ENCODE measurements at places on chromosomes 6 and 20.
A peak's percentile ranks its signal among the peaks of the same experiment; 100 is the strongest.

DNA sequence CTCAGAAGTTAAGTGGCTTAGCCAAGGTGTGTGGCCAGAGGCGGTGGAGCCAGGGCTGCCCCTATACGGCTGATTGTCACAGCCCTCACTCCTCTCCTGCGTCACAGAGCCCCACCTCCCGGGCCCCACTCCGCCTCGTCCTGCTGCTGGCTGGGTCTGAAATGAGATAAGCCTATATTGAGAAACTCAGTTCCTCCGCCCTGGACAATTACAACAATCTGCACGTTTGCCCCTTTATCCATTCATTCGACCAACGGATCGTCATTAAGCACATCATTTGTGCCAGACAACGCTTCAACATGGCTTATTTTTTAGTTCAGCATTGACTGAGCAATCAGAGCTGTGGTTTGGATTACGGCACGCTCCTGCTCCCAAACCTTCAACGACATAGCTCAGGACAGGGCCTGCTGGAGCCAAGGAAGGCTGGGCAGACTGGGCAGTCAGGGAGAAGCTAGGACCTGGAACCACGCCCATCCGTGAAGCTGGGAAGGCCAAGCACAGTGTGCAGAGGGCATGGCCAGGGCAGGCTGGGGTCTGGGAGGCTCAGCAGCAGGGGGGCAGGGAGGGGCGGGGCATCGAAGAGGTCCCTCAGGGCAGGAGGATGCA is 16.6 kb upstream of the EZR start:
- no peak for DNase-seq

DNA sequence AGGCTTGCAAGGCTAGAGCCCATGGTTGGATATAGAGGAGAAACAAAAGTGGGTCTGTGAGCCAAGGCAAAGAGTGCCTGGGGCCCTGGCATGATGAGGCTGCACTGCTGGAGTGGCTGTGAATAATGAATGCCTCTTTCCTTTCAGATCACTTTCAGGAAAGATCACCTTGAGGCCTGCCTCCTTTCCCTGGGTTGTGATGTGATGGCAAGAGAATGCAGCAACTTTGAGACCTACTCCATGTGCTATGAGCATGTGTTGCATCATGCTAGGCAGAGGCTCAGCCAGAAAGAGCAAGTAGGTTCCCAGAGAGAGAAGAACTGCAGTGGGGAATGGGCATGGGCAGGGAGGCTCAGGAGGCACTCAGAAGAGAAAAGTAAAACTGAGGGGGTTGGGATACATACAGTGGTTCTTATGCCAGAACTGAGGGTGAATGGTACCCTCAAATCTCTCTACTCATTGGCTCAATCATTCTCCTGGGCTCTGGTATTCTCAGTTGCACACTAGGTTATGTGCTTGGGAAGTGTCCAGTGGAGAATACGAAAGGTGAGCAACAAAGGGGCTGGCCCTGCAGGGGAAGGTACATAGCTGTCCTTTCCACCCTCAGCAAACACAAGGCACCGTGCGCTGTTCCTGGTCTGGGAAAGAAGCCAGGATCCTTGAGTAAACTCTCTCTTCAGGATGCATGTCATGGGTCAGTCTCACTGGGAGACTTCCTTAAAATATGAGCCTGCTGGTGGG is 45.9 kb downstream of the CD164 start:
- peak; percentile 44 for DNase-seq

DNA sequence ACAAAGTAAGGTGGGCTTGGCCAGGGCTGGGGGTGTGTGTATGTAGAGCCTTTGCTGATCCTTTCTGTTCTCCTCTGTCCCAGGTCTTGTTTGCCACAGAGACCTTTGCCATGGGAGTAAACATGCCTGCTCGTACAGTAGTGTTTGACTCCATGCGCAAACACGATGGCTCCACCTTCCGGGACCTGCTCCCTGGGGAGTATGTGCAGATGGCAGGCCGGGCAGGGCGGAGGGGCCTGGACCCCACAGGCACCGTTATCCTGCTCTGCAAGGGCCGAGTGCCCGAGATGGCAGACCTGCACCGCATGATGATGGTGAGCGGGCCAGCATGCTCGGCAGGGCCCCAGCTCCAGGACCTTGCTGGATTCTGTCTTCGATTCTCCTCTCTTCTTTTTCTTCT is 6.2 kb downstream of the DXO start:
- DNase-seq = no peak

- DNase-seq = no peak
These were observed 78.3 kb downstream of the KIF6 start for GRCh38 chr6:39646751-39647420.

DNA sequence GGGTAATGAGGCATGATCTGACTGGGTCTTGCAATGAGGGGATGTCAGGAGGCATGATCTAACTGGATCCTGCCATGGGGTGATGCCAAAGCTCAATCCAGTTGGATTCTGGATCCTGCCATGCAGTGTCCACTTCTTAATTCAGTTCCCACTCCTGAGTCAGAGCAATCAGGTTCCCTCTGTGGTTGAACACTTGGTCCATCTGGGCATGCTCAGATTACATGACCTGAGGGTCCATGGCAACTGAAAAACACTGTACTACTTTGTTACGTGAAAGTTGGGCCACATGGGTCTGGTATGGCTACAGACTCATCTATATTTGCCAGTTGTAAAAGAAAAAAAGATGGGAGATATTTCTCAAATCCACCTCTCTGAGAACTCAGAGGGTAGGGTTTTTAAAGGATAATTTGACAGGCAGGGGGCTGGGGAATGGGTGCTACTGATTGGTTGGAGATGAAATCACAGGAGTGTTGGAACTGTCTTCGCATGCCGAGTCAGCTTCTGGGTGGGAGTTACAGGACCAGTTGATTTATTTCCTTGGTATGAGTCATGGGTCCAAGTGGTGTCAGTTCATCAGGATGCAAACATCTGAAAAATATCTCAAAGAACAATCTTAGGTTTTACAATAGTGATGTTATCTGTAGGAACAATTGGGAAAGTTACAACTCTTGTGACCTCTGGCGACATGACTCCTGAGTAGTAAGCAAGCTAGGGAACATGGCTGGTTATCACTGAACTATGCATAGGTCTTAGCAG is 21.6 kb downstream of the C6orf163 start:
- peak; percentile 7 for DNase-seq

DNA sequence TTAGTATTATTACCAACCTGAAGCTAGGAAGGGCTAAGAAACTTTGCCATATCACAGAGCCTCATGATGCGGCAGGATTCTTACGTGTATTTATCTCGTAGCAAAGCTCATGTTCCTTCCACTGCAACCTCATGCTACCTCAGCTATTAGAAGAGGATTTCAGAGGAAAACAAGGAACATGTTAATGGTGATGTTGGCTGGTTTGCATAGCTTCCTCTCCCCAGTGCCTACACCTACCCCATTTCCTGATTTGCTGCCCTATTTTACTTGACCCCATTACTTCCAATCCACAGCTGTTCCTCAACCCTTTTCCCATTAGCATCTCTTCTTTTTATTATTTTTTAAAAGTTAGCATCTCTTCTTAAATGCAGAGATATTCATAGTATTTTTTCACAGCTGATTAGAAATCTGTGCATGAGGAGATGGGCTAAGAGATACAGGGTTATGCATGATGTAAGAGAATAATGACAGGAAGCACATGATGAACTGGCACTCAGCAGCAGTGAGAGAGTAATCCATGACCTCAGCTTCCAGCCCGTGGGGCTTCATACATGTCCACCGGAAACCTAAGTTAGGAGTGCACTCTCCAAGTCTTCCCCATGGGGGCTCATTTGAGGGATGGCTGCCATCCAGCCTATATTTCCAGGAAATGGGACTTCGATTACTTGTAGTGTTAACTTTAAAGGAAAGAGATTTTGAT is 106.1 kb upstream of the ASF1A start:
- peak; percentile 38 for DNase-seq

- DNase-seq = no peak
These were observed 54.7 kb downstream of the MRPL14 start for GRCh38 chr6:44072452-44072958.

DNA sequence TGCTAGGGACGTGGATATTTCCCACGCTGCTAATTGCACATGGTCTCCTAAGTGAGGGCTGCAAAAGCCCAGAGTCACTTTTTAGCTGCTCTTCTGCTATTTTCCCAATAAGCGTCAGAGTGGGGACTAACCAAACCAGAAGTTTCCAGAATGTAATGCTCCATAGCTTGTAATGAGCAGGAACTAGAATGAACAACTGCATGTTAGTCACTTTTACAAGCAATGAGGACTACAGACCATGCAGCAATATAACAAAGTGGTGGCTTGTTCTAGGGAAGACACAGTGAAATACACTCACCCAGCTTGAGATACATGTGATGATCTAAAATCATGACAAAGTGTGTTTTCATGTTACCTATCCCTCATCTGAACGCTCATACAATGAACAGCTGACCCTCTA is 314.1 kb upstream of the SGK1 start:
- no peak for DNase-seq

- DNase-seq = no peak
These were observed 29.3 kb downstream of the CST8 start for GRCh38 chr20:23520185-23520584.

- no peak for DNase-seq
These were observed 55.3 kb downstream of the CTCFL start for GRCh38 chr20:57469418-57470211.

DNA sequence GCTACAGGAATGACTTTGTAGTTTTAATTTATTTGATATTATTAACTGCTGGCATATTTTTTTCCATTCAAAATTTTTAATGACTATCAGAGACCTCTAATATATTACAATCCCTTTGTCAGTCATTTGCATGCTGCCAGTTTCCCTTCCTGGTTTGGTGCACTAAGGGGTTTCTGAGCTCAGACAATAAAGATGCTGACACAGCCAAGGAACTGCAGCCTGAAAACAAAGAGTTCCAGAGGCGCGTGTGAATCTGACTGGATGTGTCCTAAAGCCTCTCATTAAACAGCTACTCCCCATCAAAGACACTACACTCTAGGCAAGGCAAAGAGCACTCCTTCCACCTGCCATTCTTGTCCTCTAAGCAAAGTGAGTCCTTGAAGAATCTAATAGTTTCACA is 116.8 kb upstream of the DST start:
- DNase-seq = no peak

DNA sequence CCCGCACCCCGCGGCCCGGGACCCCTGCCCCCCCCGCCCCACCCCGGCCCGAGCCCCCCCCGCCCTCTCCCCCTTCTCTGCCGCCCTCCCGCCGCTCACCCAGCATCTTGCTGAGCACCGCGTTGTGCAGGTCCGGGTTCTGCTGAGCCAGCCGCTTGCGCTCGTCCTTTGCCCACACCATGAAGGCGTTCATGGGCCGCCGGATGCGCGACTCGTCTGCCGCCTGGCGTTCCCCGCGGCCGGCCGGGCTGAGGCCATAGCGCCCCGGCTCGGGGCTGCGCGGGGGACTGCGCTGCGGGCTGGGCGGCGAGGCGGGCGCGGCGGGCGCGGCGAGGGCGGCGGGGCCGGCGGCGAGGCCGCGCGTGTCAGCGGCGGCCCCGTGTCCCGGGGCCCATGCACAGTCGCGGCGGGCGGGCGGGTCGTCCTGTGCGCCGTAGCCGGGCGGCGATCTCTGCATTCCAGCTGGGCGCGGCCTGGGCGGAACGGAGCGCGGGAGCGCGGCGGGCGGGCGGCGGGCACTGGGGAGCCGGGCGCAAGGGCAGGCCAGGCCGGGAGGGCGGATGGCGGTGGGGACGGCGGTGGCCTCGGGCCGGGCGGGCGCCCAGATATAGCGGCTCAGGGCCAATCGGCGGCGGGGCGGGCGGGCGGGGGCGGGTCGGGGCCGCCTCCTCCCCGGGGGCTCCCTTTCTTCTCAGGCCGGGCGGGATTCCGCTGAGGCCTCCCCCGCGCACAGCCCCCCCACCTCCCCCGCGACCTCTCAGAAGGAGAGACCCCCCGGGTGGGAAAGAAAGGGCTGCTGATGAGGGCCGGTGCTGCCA is at the start of gene SOX18:
Gene SOX18 (minus strand): TSS at position 580 of the 818 bp plus-strand sequence. CDS start 123 bp downstream, at position 457.
- DNase-seq = peak; percentile 24

GRCh38 chr20:12467758-12468157 is 541.0 kb upstream of the SPTLC3 start:
- DNase-seq = no peak

DNA sequence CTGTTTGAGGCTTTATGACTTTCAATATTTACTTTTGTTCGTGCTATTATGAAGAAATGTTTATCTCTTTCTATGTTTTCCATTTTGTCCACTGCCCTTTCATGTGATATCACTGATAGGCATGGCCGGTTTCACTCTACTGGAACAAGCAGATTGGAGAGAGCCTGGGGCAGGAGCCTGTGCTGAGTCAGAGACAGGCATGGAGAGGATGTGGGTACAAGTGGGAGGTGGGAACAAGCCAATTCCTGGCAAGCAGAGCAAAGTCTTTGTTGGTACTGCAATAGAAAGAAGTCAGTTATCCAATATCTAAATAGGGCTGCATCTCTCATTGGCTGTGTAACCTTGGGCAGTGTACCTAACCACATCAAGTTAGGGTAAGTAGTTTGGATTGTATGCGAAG is 545.6 kb upstream of the MAP3K7 start:
- no peak for DNase-seq

GRCh38 chr6:56693246-56693607 is 50.5 kb upstream of the DST start:
- DNase-seq = peak; percentile 84

DNA sequence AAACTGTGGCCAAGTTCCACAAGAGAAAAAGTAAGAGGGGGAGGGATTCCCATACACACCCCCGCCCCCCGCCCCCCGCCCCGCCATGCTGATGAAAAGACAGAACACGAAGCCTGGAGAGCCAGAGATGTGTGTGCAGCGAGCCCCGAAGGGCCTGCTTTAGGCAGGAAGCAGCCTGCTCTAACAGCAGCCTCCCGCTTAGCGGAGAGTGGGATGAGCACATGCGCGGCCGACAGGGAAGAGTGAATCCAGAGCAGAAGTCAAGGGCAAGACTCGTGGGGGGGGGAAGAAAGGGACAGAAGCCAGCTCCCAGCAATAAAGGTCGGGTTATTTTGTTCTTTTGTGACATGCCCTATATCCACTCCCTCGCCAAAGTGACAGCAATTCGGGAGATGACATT is 67.2 kb upstream of the PTGIS start:
- DNase-seq = no peak

- no peak for DNase-seq
These were observed 38.3 kb upstream of the MRPS18A start for GRCh38 chr6:43725643-43726580.

DNA sequence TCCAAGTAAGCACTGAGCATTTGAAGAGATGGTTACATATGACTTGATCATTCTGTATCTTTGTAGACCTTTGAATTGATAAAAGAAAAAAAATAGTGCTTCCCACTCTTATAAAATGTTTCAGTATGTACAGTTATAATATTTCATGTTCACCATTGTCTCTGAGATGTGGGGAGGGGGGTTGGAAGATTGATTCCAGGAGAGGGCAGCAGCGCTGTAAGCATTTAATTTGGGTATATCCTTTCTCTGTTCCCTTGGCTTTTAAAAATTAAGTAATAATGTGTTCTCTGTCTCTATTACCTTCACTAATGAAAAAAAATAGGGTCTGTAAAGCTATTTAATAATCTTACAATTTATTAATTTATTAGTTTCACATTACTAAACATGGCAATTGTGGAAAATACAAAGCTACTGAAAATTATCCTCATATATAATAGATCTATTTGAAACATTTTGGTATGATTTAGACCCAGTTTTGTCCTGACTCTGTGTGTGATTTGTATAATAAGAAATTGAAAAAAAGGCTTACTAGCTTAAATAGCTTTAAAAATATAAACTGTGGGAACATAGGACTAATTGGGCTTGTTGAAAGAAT is 341.2 kb downstream of the CDKAL1 start:
- peak; percentile 45 for DNase-seq

All from HCEC 1CT (cell line).